ENCODE measurements at places on chromosomes 1 and 21. TPM values are rescaled to one million over a fixed set of nuclear protein-coding genes. Genes with fewer than 3 reads are reported as not detected.

The OR2T27 gene
- not detected for total RNA-seq

The MMEL1 gene
- total RNA-seq, result 0.93 TPM

DNA sequence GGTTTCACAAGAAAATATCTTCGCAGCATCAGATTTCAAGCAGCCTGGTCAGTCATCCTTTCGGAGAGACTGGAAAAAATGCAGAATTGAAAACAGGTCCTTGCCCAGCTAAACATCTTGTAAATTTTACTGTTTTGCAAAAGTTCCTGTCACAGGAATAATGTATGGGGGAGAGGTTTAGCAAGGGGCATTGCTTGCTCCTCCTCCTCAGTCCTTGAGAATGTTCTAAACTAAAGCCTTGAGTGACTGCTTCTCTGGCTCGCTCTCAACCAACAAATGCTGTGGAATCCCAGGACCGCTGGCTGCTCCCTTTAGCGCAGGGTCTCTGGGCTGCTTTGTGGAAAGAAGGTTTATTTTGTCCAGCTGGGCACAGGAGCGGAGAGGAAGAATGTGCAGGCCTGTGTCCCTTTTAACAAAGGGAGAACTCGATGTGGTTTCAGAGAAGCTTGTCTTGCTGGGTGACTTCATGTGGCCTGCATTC lies 33.6 kb upstream of the FHAD1 start:
- peak overlapping the region; percentile 81 for H3K27ac ChIP-seq
- H3K4me1 ChIP-seq, result peaks cover 31% of the 10 kb centered on the region
- H3K27me3 ChIP-seq, result no peaks in the 10 kb centered on the region
- H3K36me3 ChIP-seq, result no peaks in the 10 kb centered on the region
- DNase-seq, result peak; percentile 51

DNA sequence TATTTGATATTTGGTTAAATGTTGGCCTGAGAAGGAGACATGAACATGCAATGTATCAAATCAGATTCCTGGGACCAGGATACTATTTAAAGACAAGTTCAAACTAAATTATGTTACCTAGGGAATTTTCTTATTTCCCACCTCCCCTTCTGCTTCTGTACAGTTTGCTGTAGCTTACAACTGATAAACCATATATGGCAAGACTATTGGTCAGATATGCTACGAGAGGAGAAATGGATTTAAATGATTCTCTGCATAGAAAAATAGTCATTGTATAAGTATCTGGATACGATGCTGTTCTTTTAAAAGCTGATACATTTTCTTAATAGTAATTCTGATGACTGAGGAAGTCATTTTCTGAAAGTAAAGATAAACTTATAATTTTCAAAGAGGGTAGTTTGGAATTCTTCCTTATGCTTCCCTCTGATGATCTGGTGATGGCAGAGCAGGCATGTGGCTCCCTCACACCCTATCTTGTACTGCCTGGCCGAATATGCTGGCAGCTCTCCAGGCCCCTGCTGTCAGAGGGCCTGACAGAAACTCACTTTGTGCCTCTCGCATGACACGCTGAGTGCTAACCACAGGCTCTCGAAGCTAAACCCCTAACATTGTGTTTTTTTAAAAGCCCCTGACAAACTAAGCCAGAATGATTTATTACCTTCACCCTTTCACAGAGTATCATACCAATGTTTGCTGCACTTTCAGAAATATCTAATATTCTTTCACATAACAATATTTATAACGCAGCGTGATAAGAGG lies 19.4 kb downstream of the RRP15 start:
- no peaks in the 10 kb centered on the region for H3K36me3 ChIP-seq
- no peaks in the 10 kb centered on the region for H3K27me3 ChIP-seq
- no peak overlapping the region for H3K27ac ChIP-seq
- H3K4me1 ChIP-seq, result no peaks in the 10 kb centered on the region

The DISP3 gene
- 0.08 TPM for total RNA-seq

DNA sequence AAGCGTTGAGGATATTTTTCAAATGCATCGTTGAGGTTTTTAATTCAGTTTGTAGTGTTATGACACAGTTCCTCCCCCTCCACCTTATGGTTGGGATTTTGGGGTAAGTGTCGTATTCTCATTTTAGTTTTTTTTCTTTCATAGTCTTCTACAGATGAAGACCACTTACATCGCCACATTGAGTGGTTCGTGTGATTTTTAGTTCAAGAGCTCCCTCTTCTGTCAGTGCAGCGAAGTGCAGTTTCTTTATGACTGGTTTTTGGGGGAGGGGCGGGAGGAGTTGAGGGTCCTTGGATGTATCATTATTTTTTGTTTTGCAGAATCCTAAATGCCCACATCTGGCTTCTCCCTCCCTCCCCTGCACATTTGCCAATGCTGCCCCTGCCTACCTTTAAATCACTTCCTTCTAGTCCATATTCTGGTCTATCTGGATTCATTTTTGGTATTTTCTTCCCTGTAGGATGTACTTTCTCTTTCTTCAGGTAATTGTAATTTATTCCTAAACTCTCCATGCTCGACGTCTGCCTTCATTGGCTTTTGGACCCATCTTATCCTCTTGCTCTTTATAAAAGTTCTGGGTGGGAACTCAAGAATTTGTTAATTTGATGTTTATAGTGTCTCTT lies 433.1 kb downstream of the CAMTA1 start:
- no peaks in the 10 kb centered on the region for H3K27me3 ChIP-seq
- no peak overlapping the region for H3K27ac ChIP-seq
- H3K36me3 ChIP-seq, result no peaks in the 10 kb centered on the region
- H3K4me3 ChIP-seq, result no peak overlapping the region
- peak; percentile 47 for DNase-seq

The HEYL gene
- total RNA-seq, result 10.9 TPM

GRCh38 chr1:167720965-167721616 lies 691 bp upstream of the MPZL1 start:
- DNase-seq, result peak; percentile 46
- H3K4me1 ChIP-seq, result peaks cover 33% of the 10 kb centered on the region
- peak overlapping the region; percentile 97 for H3K27ac ChIP-seq

The S100A14 gene
- 141 TPM for total RNA-seq

DNA sequence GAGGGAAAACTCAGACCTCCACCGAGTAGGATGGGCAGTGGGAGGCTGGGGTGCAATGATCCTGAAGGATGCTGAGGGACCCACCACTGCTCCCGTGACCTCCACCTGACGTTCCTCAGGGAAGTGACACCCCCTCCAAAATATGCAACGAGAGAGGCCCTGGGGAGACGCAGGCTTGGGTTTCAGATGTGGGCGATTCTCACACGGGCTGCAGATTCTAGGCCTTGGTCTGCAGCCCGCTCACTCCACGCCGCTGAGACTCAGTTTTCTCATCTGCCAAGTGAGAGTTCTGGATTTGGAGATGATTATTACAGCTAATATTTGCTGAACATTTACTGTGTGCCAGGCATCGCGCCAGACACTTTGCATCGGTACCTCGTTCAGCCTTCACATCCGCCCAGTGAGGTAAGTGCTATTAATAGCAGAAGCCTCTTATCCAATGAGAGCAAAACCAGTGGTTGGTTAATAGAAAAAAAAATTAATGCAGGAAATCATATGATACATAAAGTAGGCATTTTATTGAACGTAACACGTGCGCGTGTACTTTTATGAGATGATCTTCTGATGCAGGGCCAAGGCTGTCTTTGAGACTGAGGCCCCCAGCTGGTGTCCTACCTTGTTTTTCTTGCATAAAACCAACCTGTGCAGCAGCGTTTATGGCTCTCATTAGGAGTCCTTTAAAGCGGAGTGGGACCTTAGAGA lies 102.0 kb upstream of the RUNX3 start:
- H3K4me3 ChIP-seq, result no peak overlapping the region
- H3K27me3 ChIP-seq, result no peaks in the 10 kb centered on the region
- no peak overlapping the region for H3K27ac ChIP-seq
- no peak for DNase-seq
- H3K36me3 ChIP-seq, result no peaks in the 10 kb centered on the region
- no peaks in the 10 kb centered on the region for H3K4me1 ChIP-seq

- H3K27me3 ChIP-seq, result no peaks in the 10 kb centered on the region
- H3K4me3 ChIP-seq, result no peak overlapping the region
- H3K36me3 ChIP-seq, result no peaks in the 10 kb centered on the region
- peak; percentile 73 for DNase-seq
- peak overlapping the region; percentile 21 for H3K27ac ChIP-seq
- no peaks in the 10 kb centered on the region for H3K4me1 ChIP-seq
Measured at GRCh38 chr1:77039739-77040138, 172.5 kb downstream of the ST6GALNAC5 start.

GRCh38 chr1:43418858-43419257 lies 29.2 kb downstream of the SZT2 start:
- no peak for DNase-seq
- no peaks in the 10 kb centered on the region for H3K4me1 ChIP-seq
- H3K27ac ChIP-seq, result no peak overlapping the region
- H3K4me3 ChIP-seq, result no peak overlapping the region

The C1orf56 gene
- 2.9 TPM for total RNA-seq

GRCh38 chr1:29485096-29485925 lies 249.0 kb downstream of the PTPRU start:
- no peak overlapping the region for H3K27ac ChIP-seq
- H3K36me3 ChIP-seq, result no peaks in the 10 kb centered on the region
- no peaks in the 10 kb centered on the region for H3K4me1 ChIP-seq
- no peak overlapping the region for H3K4me3 ChIP-seq
- DNase-seq, result no peak
- H3K27me3 ChIP-seq, result no peaks in the 10 kb centered on the region

- peaks cover 22% of the 10 kb centered on the region for H3K27me3 ChIP-seq
- no peaks in the 10 kb centered on the region for H3K4me1 ChIP-seq
- no peak overlapping the region for H3K27ac ChIP-seq
Measured at GRCh38 chr1:50989694-50990093, 19.6 kb downstream of the CDKN2C start.

DNA sequence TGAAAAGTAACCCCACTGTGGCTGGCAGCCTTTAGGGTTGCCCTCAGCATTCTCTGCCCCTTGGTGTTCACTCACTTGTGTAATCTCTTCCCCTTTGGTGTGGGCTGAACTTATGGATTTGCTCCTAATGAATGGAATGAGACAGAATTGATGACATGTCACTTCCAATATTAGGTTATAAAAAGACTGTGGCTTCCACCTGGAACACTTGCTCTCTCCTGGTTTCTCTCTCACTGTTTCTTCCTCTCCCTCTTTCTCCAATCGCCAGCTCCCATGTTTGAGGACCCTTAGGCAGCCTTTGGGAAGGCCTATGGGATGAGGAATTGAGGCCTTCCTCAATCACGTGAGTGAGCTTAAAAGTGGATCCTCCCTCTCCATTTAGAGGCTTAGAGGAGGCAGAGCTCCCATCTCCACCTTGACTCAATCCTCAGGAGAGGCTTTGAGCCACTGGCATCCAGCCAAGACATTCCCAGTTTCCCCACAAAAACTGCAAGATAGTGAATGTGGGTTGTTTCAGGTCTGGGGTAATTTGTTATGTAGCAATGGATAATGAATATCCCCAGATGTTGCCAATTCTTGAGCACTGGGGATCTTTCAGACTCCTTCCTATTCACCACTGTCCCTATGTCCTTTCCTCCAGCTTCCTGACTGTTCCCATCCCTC lies 95.5 kb upstream of the CD34 start:
- no peak overlapping the region for H3K27ac ChIP-seq
- no peak for DNase-seq
- no peak overlapping the region for H3K4me3 ChIP-seq
- H3K27me3 ChIP-seq, result no peaks in the 10 kb centered on the region
- H3K4me1 ChIP-seq, result no peaks in the 10 kb centered on the region
- no peaks in the 10 kb centered on the region for H3K36me3 ChIP-seq

GRCh38 chr1:79928901-79929300 lies 922.4 kb upstream of the ADGRL4 start:
- H3K4me3 ChIP-seq, result no peak overlapping the region
- H3K4me1 ChIP-seq, result no peaks in the 10 kb centered on the region
- no peak overlapping the region for H3K27ac ChIP-seq
- DNase-seq, result no peak

- DNase-seq, result no peak
- H3K4me1 ChIP-seq, result peaks cover 4% of the 10 kb centered on the region
- H3K27me3 ChIP-seq, result no peaks in the 10 kb centered on the region
- no peak overlapping the region for H3K27ac ChIP-seq
Measured at GRCh38 chr1:229249854-229250644, 20.9 kb upstream of the RAB4A start.

DNA sequence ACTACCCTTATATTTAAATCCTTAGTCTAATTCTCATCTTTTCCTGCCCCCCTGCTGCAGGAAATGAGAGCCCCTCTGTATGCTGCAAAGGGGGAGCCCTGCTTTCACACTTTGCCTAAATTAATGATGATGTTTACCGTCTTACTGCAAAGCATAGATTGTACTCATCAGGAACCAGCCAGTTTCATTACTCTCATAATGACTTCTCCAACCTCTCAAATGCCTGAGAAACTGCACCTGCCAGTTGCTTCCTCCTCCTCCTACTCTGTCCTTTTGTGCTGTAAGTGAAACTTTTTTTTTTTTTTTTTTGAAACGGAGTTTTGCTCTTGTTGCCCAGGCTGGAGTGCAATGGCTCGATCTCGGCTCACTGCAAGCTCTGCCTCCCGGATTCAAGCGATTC lies 101.7 kb downstream of the ADSS2 start:
- H3K4me3 ChIP-seq, result no peak overlapping the region
- H3K36me3 ChIP-seq, result no peaks in the 10 kb centered on the region
- no peak for DNase-seq
- no peaks in the 10 kb centered on the region for H3K27me3 ChIP-seq

GRCh38 chr1:95033843-95034242 lies 38.9 kb downstream of the ALG14 start:
- DNase-seq, result no peak
- no peaks in the 10 kb centered on the region for H3K27me3 ChIP-seq
- no peaks in the 10 kb centered on the region for H3K4me1 ChIP-seq
- no peak overlapping the region for H3K4me3 ChIP-seq

DNA sequence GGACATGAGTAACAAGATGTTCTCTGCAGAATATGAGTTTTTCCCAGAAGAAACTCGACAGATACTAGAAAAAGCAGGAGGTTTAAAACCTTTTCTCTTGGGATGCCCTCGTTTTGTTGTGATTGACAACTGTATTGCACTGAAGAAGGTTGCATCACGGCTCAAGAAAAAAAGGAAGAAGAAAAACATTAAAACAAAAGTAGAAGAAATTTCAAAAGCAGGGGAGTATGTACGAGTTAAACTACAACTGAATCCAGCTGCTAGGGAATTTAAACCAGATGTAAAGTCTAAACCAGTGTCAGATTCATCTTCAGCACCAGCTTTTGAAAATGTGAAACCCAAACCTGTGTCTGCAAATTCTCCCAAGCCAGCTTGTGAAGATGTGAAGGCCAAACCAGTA lies 92.5 kb downstream of the TTC3 start:
- no peaks in the 10 kb centered on the region for H3K27me3 ChIP-seq
- peak overlapping the region; percentile 2 for H3K27ac ChIP-seq
- no peak for DNase-seq
- no peaks in the 10 kb centered on the region for H3K4me1 ChIP-seq
- no peak overlapping the region for H3K4me3 ChIP-seq

- H3K4me1 ChIP-seq, result peaks cover 7% of the 10 kb centered on the region
- H3K27ac ChIP-seq, result no peak overlapping the region
- DNase-seq, result no peak
Measured at GRCh38 chr1:228000416-228000815, 6.4 kb upstream of the WNT3A start.

DNA sequence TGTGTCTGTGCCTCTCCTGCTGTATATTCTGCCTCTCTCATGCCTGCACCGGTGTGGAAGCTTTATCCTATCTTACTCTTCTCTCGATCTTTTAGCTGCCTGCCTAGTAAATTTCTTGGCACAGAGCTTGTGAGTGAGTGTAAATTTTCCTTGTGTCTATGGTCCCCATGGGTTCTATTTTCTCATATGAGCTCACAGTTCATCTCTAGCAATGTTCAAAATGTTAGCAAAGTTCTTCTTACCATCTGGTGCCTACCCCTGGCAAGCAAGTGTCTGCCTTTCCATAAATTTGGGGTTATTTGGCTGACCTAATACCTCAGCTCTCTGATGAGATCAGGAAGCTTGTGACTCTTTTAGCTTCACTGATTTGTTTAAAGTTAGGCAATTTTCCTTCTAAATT lies 572.1 kb upstream of the BRINP3 start:
- no peaks in the 10 kb centered on the region for H3K4me1 ChIP-seq
- no peaks in the 10 kb centered on the region for H3K36me3 ChIP-seq
- no peaks in the 10 kb centered on the region for H3K27me3 ChIP-seq
- no peak overlapping the region for H3K4me3 ChIP-seq
- DNase-seq, result no peak
